ENCODE measurements at places on chromosomes 6 and 20.

DNA sequence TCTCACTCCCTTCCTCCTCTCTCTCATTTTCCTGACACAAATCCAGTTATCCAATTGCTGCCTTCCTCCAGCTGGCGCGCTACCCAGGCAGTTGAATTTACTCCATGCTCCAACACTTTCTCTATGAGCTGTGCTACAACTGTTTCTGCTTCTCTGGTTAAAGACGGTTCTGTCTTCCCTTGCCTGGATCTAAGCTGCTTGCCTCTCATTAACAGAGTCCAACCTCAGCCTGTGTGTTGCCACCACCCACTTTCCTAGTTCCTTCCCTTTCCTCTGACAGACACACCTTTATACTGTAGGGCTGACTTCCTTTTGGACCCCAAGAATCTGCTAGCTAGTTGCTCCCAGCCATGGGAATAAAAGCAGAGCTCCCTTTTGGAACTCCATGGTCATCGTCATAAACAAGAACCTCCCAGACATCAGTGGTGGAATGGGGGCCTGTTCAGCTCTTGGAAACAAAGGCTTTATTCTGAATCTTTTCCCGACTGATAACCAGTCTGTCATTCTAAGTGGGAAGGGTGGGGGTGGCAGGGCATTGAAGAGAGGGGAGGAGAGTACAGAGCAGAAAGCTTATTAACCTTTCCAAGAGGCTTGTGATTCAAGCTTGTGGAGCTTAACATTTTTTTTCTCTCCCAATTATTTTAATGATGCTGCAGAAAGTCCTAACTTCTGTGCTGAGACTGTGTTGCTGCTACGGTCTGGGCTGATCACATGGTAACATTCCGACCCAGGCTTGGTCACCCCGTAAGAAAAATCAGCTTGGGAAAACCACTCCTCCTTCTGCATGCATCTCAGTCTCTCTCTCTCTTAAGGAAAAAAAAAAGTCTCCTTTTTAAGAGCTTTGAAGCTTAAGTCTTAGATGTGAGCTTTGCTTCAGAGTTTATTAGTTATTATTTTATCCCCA is 31.3 kb upstream of the BMP2 start:
- no peak for DNase-seq

GRCh38 chr6:167247814-167248595 is 43.1 kb upstream of the UNC93A start:
- DNase-seq, result no peak

GRCh38 chr20:63011798-63012197 is 5.0 kb upstream of the BHLHE23 start:
- DNase-seq, result no peak

- DNase-seq, result no peak
These were observed 511.8 kb upstream of the JARID2 start for GRCh38 chr6:14734052-14734415.

- no peak for DNase-seq
These were observed 63.1 kb downstream of the SEC63 start for GRCh38 chr6:107894809-107895396.

DNA sequence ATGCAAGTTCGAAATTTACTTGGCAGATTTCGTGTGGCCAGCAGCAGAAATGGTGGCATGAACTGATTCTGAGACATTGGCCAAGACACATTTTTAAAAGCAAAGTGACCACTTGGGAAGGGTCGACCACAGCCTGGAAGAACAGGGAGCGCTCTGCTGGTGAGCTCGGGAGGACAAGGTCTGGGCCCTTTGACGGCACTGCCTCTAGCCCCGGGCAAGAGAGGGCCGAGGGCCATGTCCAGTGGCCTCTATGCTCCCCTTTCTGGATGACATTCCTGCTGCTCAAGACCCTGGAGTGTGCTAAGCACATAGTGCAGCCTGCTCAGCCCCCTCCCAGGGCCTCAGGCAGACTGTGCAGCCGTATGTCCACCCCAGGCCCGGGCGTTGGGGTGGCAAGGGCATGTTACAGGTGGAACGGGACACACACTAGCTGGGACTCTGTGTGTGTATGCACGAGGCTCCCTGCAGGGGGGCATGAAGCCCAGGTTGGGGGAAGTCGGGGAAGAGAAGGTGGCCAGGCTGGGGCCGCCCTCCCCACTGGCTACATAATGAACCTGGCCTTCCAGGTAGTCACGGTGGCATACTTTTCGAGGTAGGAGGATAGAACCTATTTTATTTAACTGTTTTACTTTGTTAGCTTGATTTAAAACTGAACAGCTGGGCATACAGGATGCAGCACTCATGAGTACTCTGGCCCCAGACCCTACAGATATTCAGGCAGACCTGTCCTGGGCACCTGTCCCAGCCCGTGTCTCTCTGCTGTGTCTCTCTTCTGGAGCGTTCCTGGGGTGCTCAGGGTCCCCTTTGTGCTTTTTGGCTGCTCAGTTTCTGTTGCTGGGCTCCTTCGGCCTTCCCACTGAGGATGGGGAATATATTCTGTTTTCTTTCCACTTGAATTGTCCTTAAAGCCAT is 6.4 kb downstream of the SYNJ2 start:
- DNase-seq, result no peak

DNA sequence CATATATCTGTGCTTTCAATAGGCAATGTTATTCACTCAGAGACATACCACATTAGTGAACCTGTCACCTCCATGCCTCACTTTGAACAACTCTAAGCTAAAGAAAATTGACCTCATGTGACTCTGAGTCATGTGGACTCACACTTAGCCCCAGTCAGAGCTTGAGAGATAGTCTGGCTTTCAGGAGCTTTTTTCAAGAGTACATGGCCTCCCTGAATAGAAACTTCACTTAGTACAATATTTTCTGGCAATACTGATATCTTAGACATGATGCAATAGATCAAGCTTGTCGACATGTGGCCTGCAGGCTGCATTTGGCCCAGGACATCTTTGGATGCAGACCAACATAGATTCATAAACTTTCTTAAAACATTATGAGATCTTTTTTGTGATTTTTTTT is 8.5 kb downstream of the SPTLC3 start:
- no peak for DNase-seq

DNA sequence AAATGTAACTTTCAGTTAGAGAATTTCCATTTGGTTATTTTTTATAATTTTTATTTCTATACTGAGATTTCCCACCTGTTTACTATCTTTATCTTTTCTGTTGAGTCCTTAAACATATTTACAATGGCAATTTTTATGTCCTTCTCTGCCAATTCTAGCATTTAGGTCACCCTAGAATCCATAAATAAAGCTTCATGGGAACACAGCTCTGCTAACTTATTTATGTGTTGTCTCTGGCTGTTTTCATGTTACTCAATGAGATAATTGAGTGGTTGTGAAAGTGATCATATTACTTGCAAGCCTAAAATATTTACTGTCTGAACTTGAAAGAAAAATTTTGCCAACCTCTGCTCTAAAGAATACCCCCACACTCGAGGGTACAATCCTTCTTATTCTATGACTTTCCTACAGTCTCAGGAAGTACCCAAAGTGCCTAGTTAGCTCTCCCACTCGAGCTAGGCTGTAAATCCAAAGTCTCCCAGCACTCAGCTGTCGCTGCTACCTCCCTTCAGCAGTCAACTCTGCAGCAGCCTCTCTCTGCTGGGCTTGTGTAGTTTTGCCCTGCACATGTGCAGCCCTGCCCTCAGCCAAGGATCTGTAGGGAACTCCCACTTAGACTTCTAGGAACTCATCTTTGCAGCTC is 53.5 kb upstream of the GCLC start:
- no peak for DNase-seq

DNA sequence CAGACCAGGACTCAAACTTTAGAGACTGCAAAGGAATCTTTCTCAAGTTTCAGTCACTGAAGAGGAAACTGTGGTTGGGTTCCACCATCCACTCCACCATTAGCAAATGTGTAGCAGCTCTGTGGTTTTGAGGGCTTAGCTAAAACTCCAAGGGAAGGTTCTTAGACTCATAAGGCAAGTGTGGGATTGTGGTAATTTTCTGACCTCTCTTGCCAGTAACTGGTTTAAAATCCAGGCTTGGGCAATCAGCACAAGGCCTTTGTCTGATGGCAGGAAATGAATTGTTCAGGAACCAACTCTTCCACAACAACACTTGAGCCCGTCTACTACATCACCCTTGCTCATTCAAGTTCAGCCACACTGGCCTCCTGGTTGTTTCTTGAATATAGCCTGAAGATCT is 68.6 kb upstream of the FBXL4 start:
- DNase-seq, result no peak

- no peak for DNase-seq
These were observed 699.1 kb downstream of the EPM2A start for GRCh38 chr6:145036236-145036635.

DNA sequence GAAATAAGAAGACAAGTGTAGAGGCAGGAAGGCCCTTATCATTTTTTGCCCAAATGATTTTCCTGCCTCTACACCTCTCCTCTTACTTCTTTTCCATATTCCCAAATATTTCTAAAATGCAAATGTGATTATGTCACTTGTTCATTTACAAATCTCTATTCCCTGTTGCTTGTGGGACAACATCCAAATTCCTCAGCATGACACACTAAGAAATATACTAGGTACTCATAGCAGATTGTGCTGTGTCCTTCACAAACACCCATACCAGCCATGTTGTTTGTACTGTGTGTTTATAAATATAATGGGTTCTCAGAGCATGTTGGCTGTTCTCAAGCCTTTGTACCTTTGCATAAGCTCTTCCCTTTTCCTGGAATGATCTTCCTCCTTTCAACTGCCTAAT is 17.7 kb upstream of the FYN start:
- no peak for DNase-seq

GRCh38 chr6:18138906-18139305 is 16.0 kb downstream of the TPMT start:
- DNase-seq, result no peak

GRCh38 chr20:60897976-60898375 is 354.1 kb upstream of the CDH4 start:
- DNase-seq, result no peak

- DNase-seq, result no peak
These were observed 82.4 kb downstream of the IRF4 start for GRCh38 chr6:473768-474452.

GRCh38 chr6:6512711-6513110 is 75.8 kb upstream of the LY86 start:
- no peak for DNase-seq

- DNase-seq, result no peak
These were observed 3.4 kb upstream of the MICAL1 start for GRCh38 chr6:109458774-109459531.

- no peak for DNase-seq
These were observed 83.1 kb downstream of the KCNB1 start for GRCh38 chr20:49399329-49399728.

DNA sequence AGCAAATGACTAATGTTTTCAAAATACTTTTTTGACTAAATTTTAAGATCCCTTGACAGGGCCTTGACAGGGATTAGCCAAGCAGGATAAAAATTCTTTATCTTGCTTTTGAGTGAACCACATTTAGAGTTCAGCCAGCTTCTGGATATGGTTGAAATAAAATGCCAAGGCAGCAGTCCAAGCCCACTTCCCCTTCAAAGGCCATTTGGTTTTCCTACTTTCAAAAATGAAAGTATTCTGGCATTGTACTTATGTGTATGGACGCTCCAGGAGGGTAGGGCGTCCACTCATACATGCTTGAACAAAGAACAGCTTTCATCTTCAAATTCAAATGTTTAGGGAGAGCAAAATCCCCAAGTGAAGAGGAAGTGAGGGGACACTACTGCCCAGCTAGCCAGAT is 82.3 kb upstream of the BCLAF1 start:
- DNase-seq, result no peak

- no peak for DNase-seq
These were observed 34.6 kb downstream of the HDAC2 start for GRCh38 chr6:113936093-113936934.

GRCh38 chr20:35515949-35516645 is 13.4 kb downstream of the C20orf173 start:
- DNase-seq, result no peak

GRCh38 chr20:7180256-7181045 is 413.0 kb downstream of the BMP2 start:
- no peak for DNase-seq

GRCh38 chr20:18137412-18138265 is at the start of the genes KAT14 and PET117:
KAT14 (plus strand) TSS chr20:18137863; CDS start chr20:18142661, 4,798 bp downstream.
PET117 (plus strand) TSS chr20:18137863; CDS start chr20:18137956, 93 bp downstream.
- peak; percentile 73 for DNase-seq

- no peak for DNase-seq
These were observed 244.6 kb downstream of the HAO1 start for GRCh38 chr20:7695635-7696034.

DNA sequence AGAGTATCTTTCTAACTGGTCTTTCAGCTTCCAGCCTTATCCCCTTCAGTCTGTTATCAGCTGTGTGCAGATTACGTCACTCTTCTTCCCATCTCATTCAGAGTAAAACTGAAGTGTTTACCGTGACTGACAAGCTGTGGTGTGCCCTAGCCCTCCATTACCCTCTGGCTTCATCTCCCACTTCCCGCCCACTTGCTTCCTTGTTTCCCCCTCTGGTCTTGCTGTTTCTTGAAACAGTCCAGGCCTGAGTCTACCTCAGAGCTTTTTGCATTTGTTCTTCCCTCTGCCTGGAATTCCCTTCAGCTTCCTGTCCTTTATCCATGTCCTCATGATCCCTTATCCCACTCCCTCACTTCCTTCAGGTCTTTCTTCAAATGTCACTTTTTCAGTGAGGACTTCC is 66.9 kb downstream of the CARMIL1 start:
- DNase-seq, result no peak

- DNase-seq, result no peak
These were observed 7.1 kb downstream of the VNN2 start for GRCh38 chr6:132750455-132751248.

DNA sequence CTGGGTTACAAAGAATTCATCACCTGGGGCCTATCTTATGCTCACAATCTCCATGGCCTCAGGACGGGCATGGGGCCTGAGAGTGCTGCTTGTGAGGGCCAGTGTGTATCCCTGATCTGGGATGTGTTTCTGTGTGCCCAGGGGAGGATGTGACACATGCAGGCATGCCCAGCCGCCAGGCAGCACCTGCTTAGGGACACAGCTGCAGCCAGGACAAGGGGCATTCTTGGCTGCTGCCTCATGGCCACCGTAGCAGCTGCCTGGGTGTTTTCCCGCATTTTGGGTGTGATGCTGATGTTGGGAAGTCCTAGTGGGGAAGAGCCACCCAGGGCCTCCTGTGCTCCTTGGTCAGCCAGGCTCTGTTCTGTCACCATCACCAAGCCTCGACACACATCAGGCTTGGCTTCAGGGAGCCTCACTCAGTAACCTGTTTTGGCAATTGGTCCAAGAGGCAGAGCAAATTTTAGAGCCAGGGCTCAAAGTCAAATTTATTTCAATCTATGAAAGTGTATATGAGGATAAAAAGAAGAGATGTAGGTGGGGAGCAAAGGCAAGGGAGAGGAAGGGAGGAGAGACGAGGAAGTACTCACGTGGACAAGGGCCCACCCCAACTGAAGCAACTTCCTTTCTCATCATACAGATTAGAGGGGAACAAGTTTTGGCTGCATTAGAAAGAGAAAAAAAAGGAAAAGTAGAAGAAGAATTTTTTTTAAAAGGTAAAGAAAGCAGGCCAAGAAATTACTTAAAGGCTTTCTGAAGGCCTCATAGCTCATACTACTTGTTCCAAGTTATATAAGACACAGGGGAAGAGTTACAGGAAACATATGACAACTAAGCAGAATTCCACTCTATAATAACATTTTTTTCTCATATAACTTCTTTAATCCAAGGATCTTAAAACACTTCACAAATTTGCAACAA is 269.9 kb upstream of the SUPT3H start:
- DNase-seq, result no peak

GRCh38 chr6:604579-604978 is 52.3 kb downstream of the HUS1B start:
- no peak for DNase-seq
